CD8-positive, alpha-beta memory T cell (primary cell): ENCODE measurements at places on chromosomes 1 and 21. TPM values are rescaled to one million over a fixed set of nuclear protein-coding genes. Genes with fewer than 3 reads are reported as not detected.

DNA sequence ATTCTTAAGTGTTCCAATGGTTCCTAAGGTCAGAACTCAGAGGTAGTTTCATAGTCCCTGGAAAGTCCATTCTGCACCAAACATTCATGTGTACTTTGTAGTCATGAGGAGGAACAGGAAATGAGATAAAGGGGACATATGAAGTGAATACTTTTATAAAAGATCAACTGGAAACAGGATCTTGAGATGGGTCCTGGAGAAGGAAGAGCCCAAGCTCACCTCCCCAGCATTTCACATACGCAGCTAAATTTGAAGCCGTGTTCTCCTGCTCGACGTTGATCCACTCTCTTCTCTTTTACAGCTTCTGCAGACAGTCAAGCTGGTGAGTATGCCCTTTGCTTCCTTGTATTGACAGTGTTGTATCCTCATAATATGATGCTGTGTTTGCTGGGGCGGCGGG, 429 bp downstream of the FCGR2A start:
- H3K4me3 ChIP-seq = no peak overlapping the region
- peak overlapping the region; percentile 78 for H3K27ac ChIP-seq
- H3K4me1 ChIP-seq = no peaks in the 10 kb centered on the region
- H3K36me3 ChIP-seq = no peaks in the 10 kb centered on the region
- peaks cover 4% of the 10 kb centered on the region for H3K27me3 ChIP-seq
- no peak for DNase-seq

DNA sequence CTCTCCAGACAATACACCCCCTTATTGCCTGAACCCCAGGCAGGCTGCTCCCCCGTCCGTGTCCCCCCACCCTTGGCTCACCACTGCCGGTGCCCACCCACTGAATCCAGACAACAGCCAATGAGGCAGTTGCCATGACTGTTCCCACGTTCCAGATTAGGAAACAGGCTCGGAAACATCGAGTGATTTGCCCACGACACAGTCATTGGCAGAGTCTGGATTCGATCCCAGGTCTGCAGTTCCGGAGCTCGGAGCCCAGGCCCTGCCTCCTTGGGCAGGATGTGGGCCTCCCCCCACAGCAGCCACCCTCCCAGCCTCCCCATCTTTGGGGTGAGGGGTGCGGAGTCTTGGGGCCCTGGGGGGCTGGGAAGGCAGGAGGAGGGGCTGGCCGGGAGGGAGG, 20.3 kb upstream of the CLSTN1 start:
- no peaks in the 10 kb centered on the region for H3K36me3 ChIP-seq
- H3K4me3 ChIP-seq = no peak overlapping the region
- no peaks in the 10 kb centered on the region for H3K4me1 ChIP-seq
- H3K27me3 ChIP-seq = no peaks in the 10 kb centered on the region

DNA sequence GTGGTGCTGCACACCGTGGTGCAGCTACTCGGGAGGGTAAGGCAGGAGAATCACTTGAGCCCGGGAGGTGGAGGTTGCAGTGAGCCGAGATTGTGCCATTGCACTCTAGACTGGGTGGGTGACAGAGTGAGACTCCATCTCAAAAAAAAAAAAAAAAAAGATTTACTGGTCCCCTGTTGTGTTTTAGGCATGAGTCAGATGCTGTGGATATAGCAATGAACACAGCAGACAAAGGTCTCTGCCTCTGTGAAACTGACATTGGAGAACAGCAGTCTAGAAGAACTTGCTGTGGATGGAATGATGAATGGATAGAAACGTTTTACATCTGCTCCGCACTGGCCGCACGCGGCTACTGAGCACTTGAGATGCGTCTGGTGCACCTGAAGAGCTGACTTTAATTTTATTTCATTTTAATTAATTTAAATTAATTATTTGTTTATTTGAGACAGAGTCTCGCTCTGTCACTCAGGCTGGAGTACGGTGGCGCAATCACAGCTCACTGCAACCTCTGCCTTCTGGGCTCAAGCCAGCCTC, 24.5 kb upstream of the EPHA2 start:
- no peaks in the 10 kb centered on the region for H3K36me3 ChIP-seq
- no peaks in the 10 kb centered on the region for H3K27me3 ChIP-seq
- DNase-seq = no peak
- H3K4me3 ChIP-seq = no peak overlapping the region
- no peaks in the 10 kb centered on the region for H3K4me1 ChIP-seq
- no peak overlapping the region for H3K27ac ChIP-seq

DISC1 gene
- total RNA-seq = 1.0 TPM

DNA sequence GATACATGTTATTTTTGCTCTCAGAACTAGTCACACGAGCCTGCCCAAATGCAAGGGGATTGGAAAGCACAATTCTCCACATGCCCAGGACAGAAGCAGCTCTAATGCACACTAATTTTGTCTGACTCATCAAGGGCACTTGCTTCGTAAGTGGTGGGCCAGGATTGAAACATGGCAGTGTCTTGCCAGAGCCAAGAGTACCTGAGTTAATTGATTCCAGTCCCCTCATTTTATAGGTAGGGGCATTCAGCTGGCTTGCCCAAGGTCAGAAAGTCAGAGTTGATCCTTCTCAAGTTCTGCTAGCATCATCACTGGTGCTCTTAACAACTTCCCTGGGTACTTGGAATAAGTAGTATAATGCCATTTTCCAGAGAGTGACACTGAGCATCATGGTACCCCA, 356.1 kb downstream of the ZNF326 start:
- H3K27me3 ChIP-seq = no peaks in the 10 kb centered on the region
- no peaks in the 10 kb centered on the region for H3K4me1 ChIP-seq
- H3K4me3 ChIP-seq = no peak overlapping the region

- no peaks in the 10 kb centered on the region for H3K36me3 ChIP-seq
- H3K4me1 ChIP-seq = no peaks in the 10 kb centered on the region
- no peak overlapping the region for H3K4me3 ChIP-seq
- DNase-seq = no peak
- H3K27me3 ChIP-seq = peaks cover 7% of the 10 kb centered on the region
Observed at GRCh38 chr1:202716654-202717053, 6.4 kb upstream of the SYT2 start.
